ENCODE measurements at places on chromosomes 2 and 18.

- no peak for DNase-seq
Measured at GRCh38 chr2:174772472-174772801, 8.2 kb upstream of the CHRNA1 start.

DNA sequence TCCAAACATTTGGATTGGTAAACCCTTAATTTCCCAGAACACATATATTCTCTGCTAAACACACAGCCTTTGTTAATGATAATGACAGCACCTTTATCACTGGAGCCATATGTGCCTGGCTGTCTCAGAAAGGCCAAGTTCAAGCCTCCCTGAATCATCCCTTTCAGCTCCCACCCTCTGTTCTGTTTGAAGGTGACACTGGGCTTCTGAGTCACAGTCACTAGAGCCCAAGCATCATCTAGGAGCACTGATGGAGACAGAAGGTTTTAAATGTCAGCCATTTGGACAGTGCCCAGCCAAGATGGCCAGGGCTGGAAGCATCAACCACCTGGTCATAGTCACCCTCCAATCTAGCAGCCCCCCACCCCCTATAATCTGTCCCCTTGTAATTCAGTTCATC, 80.6 kb downstream of the NRP2 start:
- DNase-seq = no peak

GRCh38 chr2:19419211-19419880, 60.9 kb upstream of the OSR1 start:
- no peak for DNase-seq

- DNase-seq = no peak
Measured at GRCh38 chr18:23209031-23209430, 73.7 kb downstream of the CABLES1 start.

- no peak for DNase-seq
Measured at GRCh38 chr2:104344306-104344705, 509.6 kb upstream of the POU3F3 start.

- no peak for DNase-seq
Measured at GRCh38 chr18:39870591-39870990, 2084.4 kb upstream of the PIK3C3 start.

- DNase-seq = no peak
Measured at GRCh38 chr2:177466337-177467195, 74.0 kb downstream of the AGPS start.

DNA sequence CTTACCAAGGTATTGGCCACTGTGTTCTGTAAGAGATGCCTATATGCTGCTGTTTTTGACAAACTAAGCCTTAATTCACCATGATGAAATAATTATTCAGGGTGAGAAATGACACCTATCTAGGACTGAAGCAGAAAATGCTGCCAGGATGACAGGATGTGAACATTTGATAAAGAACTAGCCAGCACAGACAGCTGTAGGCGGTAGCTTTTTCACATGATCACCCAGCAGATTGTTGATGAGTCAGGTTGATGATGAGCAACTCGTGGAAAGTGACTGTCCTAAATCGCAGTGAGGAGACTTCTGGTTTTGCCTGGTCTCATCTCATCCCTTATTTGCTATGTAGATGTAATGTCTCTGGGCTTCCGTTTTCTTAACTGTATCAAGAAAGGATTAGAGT, 144.1 kb downstream of the PRPF40A start:
- peak; percentile 74 for DNase-seq

DNA sequence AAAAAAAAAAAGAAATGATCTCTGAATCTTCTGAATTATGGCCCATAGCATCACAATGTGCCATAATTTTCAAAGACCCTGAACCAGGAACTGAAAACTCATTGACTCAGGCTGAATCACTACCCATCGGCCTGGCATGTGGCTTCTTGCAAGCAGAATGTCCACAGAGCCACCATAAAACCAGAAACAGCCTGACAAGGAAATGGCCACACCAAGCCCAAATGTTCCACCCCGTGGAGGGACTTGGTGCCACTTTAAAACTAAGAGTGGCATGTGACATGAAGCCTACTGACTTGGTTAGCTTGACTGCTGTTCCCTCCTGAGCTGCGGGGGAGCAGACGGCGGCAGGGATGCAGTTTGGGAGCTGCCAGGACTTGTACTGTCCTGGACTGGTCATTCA, 71.2 kb upstream of the RBM44 start:
- no peak for DNase-seq

DNA sequence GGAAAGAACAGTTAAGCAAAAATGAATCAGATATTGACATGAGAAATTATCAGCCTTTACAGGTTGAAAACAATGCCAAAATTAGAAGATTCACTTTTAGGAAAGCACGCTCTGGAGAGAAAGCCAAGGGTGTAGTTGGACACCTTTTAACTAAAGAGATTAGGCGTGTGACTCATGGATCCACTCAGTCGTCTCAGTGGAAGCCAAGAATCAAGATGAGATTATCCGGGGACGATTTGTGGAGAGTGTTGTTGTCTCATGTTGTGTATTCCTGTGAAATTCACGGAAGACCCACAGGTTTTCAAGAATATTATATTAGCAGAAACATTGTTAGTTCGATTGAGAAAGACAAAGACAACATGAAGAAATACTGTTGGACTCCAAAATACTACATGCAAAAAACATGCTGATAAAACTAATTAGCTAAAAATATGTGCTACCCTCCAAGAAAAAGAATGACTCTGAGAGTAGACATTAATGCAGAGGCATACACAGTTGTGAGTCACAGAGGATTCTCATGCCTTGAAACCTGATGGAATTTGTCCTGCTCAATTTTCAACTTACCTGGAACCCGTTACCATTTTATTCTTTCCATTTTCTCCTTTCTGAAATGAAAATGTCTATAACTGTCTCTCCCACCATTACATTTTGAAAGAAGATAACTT, 192.1 kb upstream of the RND3 start:
- no peak for DNase-seq

- no peak for DNase-seq
Measured at GRCh38 chr2:48424866-48425265, 105.1 kb upstream of the STON1 start.

DNA sequence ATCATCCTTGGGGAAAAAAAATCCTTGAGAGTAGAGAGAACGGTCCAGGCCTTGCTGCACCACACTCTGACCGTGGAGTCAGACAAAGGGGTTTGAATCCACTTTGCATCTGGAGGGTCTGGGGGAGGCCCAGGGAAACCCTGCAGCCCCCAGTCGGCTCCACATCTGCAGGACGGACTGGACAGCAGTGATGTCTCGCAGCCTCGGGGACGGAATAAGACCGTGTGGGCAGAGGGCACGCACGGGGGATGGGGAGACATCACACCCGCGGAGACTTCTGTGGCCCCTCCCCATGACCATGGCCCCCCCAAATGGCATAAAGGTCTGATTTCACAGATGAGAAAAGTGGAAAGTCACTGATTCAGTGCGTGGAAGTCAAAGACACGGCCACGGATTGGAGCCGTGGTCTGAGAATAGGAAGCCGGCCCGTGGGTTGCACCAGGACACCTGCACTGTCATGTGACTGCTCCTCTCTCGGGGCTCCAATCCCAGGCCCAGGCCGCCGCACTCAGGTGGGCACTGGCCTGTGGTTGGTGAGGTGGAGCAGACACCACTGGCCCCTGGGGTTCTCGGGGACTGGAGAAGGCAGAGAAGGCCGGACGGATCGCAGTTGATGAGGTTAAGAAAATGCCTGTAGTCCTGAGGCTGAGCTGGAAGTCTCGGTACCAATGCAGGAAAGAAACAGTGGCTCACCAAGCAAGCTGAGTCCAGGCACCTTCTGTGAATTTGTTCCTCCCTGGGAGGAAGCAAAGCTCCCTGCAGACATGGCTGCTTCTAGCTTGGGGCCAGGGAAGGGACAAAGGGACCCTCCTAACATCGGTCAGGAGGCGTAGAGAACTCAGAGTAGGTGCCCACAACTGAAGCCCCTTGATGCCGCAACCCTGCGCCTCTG, 61.8 kb downstream of the RTP5 start:
- DNase-seq = no peak

DNA sequence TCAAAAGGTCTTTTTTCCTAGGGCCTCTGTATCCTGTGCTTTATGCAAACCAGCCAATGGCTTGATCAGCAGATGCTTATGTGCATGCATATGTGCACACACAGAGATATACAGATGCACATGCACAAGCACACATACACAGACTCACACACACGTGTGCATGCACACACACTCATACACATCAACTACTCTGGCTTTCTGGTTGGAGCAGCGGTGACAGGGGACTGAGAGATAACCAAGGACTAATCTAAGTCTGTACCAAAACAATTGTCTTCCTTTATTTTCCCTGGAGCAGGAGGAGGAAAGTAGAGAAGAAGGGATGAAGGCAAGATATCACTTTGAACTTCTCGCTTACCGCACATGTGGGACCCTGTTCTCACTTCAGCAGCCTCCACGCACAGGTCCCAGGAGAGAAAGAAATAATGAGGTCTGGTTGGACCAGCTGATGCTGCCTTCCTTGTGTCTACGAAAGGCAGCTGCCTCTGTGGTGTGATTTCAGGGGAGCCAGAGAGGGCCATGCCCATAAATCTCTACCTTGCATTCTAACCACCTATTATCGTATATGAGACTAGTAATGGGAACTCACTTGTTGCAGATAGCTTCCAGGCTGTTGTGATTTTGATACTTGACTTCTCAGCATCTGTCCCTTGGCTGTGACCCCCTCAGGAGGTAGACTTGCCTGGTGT, 338.0 kb downstream of the EN1 start:
- DNase-seq = no peak

DNA sequence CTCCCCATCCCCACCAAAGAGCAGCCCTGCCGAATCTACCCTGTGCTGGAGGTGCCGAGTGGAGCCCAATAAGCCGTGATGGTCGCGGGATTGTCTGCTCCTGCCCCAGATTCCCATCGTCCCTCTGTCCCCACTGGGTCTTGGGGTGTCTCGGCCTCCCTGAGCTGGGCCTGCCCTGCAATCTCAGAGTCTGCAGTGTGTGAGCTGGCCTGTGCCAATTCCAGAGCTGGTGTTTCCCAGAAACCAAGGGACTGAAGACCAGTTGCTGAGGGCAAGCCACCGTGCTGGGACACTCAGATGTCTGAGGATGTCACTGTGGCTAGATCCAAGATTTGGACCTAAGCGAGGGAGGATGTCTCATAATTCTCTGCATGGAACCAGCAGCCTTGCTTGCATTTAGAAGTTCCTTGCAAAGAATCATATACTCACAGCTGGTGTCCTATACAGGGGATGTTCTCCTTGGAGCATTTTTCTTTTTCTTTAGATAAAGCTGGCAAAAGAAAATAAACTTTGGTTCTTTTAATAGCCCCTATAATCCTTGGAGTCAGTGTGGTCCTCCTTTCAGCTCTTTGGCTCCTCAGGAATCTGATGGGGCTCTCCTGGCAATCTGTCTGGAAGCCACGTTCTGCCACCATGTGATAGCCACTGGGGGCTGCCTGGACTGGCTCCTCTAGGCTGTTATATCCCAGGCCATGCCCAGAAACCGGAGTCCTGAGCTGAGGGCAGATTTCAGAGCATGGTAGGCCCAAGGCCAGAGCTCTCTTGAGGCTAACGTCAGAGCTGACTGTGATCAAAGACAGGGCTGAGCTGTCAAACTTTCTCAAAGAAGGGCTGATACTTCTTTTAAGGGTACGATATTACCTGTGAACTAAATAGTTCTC, 140.1 kb upstream of the HAAO start:
- peak; percentile 62 for DNase-seq

GRCh38 chr2:146004462-146004861, 1484.5 kb upstream of the ZEB2 start:
- peak; percentile 83 for DNase-seq

DNA sequence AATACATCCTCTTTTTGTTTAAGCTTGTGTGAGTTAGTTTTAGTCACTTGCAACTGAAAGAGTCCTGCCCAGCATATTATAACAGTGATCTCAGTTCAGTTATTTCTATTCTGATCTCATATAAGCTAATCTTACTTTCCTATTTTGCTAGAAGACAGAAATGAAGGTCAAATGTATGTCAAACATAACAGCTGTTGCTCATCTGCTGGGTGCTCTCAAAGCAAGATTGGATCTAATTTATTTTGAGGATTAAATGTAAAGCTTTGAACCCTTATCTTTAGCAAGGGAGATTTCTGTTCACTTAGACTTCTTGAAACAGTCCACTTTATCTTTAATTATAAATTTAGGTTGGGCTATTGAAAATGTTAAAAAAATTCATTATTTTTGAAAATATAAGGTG, 31.2 kb downstream of the CRYGD start:
- no peak for DNase-seq

DNA sequence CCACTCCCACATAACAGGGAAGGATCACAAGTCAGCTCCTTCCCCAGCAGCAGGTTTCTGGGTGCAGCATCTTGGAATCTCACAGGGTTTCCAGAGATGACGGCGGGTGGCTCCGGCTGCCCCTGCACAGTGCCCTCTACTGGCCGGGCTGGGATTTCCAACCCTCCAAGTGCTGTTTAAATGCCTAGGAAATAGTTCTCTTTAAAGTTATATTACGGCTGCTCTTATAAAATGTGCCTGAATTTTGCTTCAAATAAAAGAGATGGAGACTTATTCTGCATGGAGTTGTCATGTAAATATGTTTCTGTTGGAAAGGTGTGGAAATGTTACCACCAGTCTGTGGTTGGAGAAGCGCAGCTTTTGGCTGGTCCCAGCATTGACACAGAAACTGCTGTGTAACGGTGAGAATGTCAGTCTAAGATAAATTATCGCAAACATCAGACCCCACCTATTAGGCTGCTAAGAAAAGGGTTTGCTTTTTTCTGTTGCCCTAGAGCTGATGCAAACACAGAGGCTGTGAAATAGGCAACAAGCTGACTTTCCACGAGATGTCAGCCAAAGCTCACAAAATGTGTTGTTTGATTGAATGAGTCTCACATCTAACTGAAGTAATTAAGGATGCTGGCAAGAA, 3.3 kb upstream of the HJURP start:
- no peak for DNase-seq

DNA sequence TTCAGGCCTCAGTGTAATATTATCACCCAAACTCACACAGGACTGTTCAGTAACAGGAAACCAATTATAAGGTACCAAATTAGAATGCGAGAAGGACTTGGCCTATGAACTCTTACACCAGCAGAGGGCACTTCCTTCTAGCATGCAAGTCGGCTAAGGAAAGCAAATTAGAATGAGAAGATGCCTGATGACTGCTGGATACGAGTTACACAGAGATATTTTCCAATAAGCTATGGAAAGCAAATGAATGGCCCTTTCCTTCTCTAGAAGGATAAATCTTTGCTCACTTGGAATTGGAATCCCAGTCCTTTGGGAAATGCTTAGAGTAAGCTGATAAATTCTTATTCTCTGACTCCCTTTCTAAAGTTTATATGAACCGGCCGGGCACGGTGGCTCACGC, 109.8 kb downstream of the AP1S3 start:
- peak; percentile 70 for DNase-seq

GRCh38 chr18:59695551-59695950, 1.7 kb downstream of the CCBE1 start:
- DNase-seq = no peak

- DNase-seq = no peak
Measured at GRCh38 chr18:55425698-55426097, 162.3 kb downstream of the TCF4 start.

Data from astrocyte of the spinal cord (primary cell).